ENCODE measurements at places on chromosomes 2 and 18.

- no peak for DNase-seq
Observed at GRCh38 chr2:151343073-151343472, 14.3 kb upstream of the TNFAIP6 start.

DNA sequence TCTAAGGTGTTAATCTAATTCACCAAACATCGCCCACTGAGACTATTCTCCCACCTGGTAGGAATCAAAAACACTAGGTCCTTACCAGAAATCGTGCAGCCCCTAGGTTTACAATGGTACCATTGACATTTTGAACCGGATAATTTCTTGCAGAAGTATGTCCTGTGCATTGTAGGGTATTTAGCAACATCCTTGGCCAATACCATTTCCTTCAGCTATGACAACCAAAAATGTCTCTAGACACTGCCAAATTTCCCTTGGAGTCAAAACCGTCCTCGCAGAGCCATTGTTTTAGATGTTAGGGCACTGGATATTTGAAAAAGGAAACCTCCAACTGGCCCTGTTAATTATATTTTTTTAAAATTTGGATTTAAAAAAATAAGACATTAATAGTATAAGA is 3.8 kb downstream of the VPS54 start:
- no peak for DNase-seq

GRCh38 chr18:28212060-28212459 is 35.1 kb upstream of the CDH2 start:
- DNase-seq: no peak

- DNase-seq: peak; percentile 73
Observed at GRCh38 chr2:69601179-69601612, 42.3 kb downstream of the AAK1 start.

DNA sequence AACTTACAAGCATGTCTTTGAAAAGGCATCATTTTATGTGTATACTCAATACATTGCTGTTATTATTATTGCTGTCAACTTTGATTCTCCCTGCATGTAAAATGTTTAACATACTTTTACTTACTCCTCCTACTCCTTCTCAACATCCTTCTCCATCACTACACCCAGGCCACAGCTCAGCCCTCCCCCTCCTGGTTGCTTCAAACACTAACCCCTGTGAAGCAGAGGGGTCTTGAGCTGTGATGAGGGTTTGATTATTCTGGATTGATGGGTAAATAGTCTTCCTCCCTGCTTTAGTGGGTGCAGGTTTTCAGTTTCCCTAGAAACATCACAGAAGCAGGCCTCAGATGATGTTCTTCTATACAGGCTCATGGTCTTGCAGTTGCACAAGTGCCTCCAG is 221.0 kb downstream of the OSR1 start:
- peak; percentile 48 for DNase-seq

- DNase-seq: no peak
Observed at GRCh38 chr2:30481323-30481800, 34.3 kb downstream of the LCLAT1 start.

DNA sequence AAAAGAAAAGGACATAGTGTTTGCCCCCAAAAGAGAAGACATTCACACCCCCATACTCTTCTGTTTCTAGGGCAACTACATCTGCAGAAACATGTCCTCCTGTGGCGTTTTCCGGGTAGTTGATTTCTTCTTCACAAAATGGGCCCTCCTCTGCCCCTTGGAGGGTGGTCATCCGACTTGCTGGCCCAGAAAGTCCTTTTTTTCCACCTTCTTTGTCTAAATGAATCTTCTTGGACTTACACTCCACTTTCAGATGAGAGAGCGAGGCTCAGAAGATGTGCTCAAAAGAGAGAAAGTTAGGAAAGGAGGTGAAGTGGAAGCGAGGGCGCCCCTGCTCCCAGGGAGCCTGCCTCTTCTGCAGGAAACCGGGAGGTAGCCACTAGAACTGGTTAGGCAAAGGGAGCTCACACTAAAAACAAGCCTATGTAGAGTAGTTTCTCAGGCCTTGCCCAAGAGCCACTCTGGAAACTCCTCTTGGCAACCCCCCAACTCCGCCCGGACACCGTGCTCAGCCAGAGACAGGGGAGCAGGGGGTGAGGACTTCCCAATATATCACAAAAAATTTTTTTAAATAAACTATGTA is 10.2 kb upstream of the SIX3 start:
- DNase-seq: no peak

GRCh38 chr2:38634684-38635083 is 31.2 kb upstream of the GALM start:
- DNase-seq: no peak

DNA sequence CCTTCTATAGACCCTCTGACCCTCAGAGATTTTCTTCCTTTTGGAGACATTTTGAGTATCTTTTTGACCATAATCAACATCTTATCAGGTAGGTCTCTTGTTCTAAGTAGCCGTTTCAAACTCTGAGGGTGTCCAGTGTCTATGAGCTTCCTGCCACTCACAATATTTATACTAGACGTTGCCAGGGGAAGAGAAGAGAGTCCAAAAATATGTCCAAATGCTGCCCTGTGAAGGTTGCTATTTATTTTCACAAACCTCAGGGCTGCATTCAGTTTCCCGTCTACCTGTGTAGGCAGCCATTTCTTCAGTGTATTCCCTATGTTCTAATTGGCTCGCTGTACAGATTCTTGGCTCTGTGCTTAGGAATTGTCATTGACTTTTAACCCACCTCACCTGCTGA is 986 bp upstream of the DSG1 start:
- DNase-seq: no peak

DNA sequence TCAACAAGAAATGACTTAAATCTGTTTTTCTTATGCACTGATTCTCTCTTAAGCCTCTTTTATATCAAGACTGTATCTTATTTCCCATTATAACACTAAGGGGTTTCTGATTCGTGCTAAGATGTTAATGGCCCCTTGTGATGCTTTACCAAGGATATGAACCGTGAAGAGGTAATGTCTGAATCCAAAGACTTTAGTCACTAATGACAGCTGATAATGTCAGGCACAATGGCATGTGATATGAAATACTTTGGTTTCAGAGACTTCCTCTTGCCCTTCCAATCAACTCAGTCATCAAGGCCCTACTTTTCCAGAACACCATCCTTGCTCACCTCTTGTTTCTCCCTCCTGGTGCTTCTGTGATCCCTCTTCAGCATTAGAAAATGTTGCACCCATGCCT is 262.8 kb downstream of the KCNE4 start:
- no peak for DNase-seq

DNA sequence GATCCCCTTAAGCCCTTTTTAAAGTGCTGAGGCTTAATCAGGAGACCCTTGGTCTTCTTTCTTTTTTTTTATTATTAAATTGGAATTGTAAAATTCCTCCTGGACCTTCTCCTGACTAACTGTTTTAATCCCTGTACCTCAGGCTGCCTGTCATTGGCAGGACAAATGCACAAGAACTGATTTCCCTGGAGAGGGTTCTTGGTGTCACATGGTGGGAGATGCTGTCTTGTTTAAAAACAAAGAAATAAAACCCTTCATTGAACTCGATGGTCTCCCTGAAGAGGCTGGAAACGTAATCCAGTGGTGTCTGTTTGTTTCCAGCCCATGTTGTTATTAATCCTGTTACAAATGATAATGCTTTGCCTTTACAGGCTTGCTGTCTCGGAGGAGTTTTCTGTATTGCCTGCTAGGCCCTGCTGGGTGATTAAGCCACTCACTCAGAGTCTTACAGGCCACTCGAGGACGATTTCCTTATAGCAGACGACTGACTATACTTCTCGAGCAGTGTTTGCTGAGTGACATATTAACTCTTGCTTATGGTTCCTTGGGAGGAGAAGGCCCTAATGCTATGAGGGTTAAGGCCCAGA is 100.5 kb upstream of the MGAT5 start:
- no peak for DNase-seq

DNA sequence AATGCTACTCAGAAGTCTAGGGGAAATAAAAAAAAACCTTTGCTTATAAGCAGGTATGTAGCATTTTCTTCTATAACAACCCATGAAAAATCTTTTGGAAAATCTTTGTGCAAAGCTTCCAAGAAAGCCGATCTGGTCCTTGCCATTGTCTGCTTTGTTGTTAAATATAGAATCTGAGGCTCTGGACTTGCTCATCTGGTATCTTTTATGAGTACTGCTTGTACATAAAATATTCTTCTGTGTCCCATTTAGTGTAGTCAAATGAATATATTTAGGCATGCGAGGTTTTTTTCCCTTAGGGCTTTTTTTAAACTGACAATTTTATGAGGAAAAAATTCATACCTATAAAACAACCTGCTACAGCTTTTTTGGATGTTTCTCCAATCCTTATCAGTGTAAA is 45.0 kb upstream of the RMND5A start:
- DNase-seq: no peak

GRCh38 chr2:48183276-48183675 is 277.0 kb upstream of the FBXO11 start:
- DNase-seq: no peak

- DNase-seq: peak; percentile 64
Observed at GRCh38 chr2:185279999-185280398, 458.6 kb upstream of the FSIP2 start.

GRCh38 chr2:196725882-196726281 is 73.6 kb downstream of the GTF3C3 start:
- DNase-seq: no peak

DNA sequence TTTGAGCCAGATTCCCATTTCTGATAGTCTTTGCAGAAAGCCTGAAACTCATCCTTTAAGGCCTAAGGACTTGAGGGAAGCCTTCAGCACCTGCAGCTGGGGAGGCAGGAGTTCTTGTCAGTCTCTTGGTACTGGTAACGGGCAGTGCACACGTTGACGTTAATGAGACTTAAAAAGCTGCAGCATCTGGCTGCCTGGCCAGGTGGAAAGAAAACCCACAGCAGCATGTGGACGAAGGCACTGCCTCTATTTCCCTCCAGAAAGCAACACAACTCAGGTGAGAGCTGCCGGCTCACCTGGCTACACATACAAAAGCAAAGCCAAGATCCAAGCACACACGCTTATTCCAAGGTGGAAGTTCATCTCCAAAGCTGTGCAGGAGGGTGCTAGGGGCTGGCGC is 178.8 kb downstream of the ANAPC1 start:
- no peak for DNase-seq

DNA sequence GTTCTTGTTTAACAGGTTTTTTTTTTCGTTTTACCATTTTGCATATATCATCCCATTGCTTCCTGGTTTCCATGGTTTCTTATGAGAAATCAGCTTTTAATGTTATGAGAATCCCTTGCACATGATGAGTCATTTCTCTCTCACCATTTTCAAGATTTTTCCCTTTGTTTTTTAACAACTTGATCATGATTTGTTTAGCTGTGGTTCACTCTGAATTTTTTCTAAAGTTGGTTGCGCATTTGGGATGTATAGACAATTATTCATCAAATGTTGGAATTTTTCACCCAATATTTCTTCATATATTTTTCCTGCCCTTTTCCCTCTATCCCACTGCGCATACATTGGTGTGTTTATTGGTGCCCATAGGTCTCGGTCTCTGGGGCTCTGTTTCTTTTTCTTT is 42.4 kb upstream of the BIN1 start:
- DNase-seq: peak; percentile 86

DNA sequence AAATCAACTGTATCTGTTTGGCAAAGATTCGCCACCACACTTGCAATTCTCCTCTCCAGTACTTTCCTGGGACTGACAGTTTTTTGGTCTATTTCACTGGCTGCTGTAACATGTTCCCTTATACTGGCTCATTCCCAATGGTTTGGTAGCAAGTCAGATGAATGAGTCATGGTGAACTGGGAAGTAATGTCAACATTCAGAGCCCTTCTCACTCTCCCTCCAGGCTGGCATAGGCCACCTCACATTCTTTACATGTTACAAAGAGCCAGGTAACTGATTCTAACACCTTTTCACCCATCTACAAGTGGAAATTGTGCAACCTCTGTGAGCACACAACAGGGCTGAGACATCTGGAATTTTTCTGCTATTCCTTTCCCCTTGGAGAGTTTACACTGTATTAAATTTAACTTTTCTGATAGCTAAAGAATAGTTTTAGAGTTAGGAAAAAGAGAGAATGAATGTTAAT is 111.3 kb upstream of the TLK1 start:
- DNase-seq: peak; percentile 91

DNA sequence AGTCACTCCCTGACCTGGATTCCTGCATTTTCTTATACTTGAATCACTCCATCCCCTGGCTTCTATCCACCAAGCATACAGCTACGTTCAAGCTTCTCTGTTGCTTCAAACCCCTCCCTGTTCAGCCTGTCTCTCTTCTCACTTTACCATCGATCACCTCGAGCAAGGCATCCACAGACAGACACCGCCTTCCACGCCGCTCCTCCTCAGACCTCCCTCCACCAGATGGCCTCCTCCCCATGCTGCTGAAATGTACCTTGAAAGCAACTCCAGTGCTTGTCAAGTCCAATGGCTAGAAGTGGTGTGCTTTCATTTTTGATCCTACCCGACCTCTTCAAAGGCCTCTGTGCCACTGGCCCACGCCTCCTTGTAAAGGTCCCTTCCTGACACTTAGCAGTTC is 131.3 kb upstream of the ACAA2 start:
- DNase-seq: no peak

- DNase-seq: no peak
Observed at GRCh38 chr2:181008407-181008806, 28.0 kb downstream of the UBE2E3 start.

DNA sequence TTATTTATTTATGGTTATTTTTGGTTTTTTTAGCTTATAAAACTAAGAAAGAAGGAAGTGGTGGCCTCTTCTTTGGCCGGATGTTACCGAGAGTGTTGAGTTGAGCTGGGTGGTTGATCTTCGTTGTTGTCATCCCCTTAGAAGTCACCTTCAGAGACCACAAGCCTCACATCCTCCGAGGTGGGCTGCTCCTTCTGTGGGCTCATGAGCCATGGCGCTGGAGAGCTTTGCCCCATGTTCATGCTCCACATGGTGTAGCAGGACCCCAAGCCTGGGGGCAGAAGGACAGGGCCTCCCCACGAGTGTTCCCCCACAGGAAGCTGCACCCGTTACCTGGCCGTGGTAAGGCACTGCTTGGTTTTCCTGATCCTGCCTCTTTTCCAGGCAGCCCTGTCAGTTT is 23.4 kb downstream of the SNTG2 start:
- no peak for DNase-seq

DNA sequence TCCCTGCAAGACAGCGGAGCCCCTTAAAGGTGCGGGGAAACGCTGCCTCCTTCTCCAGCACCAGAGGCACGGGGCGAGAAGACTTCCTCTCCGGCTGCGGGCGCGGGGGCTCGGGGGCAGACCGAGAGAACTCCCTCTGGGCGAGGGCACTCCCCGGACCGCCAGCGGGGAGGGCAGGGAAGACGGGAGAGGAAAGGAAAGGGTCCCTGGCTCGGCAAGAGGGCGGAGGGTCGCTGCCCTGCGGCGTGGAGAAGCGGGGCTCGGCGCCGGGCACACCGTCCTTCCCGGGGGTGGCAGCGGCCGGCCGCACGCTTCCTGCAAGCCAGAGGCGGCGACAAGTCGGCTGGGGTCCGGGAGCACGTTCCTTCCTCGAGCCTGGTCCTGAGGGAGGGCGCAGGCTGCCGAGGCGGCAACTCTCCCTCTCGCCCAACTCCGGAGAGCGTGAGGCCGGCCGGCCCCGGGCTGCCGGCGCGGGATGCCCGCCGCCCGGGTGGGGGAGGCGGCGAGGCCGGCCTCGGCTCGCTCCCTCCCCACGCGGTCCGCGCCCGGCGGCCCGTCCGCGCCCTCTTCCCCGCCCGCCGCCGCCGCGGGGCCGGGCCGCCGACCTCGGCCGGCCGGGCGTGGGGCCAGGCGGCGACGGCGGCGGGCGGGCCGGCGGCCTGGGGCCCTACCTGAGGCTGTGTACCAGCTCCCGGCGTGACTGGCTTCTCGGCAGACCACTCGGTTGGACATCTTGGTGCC is 1.1 kb downstream of the MEMO1 start:
- DNase-seq: peak; percentile 70
